PC-3 (cell line): ENCODE measurements at places on chromosomes 6 and 20.
A peak's percentile ranks its signal among the peaks of the same experiment; 100 is the strongest.

DNA sequence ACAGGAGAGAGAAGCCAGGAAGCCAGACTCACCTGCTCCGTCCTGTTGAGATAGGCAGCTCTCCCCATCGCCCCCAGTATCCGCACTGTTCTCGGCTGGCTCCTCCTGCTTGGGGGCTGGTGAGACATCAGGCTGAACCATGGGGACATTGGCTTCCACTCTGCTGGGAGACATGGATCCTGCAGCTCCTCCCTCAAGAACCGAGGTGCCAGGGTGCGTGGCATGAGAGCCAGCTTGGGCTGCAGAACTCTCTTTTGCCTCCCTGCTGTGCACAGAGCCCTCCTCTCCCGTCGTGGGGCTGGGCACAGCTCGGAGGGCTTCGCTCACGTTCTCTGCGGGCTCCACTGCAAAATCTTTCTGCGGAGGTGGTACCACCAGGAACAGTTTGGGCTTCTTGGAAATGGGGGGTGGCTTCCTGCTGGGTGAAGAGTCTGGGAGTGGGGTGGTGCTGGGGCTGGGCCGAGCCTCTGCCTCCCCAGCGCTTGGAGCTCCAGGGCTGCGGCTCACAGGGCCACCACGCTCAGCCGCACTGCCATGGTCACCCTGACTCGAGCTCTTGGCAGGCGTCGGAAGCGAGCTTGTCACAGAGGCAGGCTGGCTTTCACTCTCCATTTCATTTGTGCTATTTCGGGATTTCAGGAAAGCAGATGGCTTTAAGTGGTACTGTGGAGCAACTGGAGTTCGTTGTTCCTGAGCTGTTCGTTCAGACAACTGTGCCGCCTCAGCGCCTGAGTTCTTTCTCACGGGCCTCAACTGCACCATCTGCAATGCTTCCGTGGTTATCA, 26.5 kb downstream of the HEBP2 start:
- no peak for DNase-seq

DNA sequence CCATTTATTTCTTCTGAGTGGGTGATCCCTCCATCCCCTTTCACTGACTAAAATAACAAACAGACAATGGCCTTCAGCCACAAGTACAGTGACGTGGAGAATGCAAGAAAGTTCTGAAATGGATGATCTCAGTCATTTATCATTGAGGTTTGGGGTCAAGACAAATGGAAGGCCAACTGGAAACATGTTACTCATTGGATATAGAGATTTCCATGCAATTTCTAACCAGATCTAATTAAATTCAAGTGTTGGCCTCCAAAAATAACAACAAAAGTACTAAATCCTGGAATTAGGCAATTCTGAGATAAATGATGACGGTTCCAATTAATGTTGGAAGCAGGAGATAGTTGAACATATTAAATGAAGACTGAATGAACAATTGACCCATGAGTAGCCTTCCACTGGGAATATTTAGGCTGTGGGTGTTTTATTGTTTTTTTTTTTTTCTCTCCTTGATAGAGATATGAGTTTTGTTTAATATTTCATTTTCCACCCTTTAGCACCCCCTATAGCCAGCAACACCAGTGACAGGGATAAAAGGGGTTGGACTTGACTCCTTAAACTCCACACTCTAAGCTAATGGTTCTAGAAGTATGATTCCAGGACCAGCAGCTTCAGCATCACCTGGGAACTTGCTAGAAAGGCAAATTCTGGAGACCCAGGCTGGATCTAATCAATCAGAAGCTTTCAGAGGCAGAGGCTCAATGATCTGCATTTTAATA, 112.8 kb downstream of the BCAS1 start:
- DNase-seq, result peak; percentile 55

GRCh38 chr20:49610691-49611538, 43.0 kb upstream of the PTGIS start:
- peak; percentile 93 for DNase-seq

- DNase-seq, result peak; percentile 100
These were observed 154.8 kb downstream of the BCAS1 start for GRCh38 chr20:53915446-53916172.

DNA sequence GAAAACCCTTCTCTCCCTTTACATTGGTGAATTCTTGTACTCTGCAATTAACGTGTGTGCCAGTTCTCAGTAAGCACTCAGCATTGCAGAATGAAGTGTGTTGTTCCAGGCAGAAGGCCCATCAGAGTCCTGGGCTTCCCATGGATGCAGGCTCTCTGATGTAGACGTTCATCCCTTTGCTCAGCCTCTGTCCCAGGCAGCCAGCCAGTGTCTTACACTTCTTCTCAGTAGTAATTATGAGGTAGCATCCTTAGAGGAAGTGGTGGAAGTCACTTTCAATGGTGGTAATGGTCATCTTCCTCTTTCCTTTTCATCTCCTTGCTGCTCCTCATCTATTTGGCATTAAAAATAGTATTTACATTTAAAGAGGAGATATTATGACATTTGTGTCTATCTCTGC, 66.7 kb upstream of the FYN start:
- no peak for DNase-seq

GRCh38 chr20:19817017-19817416, 59.0 kb downstream of the RIN2 start:
- DNase-seq, result peak; percentile 99

GRCh38 chr6:117451671-117452070, 25.9 kb upstream of the ROS1 start:
- no peak for DNase-seq

- no peak for DNase-seq
These were observed 298.8 kb upstream of the FERMT1 start for GRCh38 chr20:6421321-6422248.

GRCh38 chr20:53923566-53924369, 146.6 kb downstream of the BCAS1 start:
- DNase-seq, result no peak

DNA sequence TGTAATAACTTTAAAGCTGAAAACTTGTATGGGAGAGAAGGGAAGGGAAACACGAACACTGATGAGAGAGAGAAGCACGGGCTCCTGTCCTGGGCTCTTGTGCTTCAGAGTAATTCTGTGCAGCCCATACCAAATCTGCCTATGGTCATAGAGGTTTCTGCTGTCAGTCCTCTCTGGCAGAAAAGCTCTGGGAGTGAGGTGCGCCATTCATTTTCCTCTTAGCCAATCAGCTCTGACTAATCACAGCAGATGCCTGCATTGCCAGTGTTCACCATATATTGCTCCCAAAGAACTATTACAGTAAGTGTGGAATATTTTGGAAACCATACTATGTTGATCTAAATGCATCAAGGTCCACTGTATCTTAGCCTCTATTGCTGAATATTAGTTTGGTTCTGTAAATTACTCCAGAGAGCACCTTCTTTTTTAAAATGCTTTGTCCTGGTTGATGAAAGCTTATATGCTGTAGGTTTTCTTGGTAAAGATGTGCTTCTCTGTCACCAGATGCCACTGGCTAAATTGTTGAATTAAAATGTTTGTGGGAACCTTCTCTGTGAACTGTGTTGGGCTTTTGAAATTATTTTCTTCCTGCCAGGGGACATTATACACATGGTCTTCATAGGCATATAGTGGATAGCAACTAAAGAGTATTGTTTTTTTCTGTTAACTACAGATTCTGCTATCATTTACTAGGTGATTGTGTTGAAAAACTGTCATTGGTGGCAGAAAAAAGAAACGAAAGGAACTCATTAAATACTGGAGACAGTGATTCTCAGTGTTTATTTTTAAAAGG, 38.3 kb downstream of the DCBLD1 start:
- no peak for DNase-seq

DNA sequence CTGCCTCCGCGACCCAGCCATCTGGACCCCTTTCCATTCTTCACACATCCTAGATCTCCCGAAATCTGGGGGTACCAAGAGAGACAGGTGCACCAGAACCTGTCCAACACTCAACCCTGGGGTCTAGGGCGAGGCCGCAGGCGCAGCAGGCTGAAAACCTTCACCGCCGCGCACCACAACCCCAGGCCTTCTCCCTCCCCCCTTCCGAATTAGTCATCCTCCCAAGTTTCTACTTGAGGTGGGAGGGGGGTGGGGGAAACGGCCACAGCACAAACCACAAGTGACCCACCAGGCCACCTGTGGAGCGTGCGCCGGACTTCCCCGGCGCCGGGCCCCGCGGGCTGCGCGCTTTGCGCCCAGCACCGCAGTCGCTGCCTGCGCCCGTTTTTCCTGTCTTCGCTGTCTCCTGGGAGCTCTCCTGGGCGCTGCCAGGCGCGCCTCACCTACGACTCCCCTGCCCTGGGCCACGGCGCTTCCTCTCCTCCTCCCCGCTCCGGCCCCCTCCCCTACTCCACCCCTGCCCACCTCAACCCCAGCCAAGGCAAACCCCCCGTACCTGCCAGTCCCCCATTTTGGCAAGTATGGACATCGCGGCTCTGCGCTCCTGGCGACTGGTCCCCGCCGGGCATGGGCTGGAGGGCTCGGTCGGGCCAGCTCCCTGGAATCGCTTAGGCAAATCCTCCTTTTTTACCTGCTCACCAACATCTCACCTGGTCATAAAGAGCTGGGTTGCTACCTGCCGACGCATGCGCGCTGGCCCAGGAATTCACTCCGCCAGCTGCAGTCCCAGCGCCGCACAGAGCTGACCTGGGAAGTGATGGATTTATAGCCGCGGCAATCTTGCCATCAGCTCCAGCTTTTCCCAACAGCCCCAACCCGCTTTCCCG, 4.2 kb upstream of the TFAP2A start:
- peak; percentile 86 for DNase-seq

DNA sequence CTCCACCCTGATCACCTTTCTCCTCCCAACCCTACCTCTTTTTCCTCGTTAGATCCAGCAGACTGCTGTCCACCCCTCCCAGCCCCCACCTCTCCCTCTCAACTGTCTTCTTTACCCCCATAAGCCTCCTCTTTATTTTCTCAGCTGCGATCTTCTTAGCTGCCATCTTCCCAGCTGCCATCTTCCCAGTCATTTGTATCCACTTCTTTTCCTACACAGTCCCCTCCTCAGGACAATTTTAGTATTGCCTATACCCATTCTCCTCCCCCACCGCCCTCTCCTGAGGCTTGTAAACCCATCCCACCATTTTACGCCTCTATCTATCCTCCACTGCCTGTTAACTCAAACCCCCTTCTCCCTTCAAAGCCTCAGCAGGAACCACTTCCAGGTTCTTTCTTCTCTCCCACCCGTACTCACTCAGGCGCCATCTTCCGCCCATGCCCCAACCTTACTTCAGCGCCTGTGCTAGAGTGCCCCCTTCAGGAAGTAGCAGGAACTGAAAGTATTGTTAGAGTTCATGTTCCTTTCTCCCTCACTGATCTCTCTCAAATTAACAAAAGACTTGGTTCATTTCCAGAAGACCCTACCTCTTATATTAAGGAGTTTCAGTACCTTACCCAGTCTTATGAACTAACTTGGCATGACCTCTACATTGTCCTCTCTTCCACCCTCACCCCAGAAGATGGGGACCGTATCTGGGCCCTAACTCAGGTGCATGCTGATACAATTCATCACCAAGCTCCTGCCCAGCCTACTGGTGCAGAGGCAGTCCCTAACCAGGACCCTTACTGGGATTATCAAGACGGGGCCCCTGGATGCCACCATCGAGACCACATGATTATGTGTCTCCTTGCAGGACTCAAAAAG, 236.0 kb downstream of the ADGRG6 start:
- peak; percentile 52 for DNase-seq

DNA sequence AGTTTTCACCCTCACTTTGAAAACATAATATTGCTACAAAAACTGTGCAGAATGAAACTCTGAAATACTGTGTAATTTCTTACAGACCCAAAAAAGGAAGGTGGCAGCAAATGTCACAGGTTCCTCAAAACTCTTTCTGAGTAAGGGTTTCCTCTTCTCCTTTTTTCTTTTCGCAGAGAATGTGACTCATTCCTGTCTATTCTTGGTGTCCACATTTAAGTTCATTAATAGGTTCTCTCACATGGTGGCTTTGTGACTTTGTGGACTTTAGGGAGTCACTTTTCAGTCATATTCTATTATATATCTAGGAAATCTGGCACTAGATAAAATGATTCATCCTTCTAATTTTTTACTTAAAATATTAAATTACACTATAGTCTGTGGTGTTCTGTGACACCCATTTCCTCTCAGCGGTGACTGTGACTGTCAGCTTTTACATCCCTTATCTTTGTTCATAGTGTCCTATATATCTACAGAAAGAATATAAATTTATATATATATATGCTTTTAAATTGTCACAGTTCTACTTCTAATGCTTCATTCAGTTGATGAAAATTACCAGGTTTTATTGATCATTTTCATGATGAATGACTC, 126.8 kb upstream of the HCRTR2 start:
- DNase-seq, result peak; percentile 77

DNA sequence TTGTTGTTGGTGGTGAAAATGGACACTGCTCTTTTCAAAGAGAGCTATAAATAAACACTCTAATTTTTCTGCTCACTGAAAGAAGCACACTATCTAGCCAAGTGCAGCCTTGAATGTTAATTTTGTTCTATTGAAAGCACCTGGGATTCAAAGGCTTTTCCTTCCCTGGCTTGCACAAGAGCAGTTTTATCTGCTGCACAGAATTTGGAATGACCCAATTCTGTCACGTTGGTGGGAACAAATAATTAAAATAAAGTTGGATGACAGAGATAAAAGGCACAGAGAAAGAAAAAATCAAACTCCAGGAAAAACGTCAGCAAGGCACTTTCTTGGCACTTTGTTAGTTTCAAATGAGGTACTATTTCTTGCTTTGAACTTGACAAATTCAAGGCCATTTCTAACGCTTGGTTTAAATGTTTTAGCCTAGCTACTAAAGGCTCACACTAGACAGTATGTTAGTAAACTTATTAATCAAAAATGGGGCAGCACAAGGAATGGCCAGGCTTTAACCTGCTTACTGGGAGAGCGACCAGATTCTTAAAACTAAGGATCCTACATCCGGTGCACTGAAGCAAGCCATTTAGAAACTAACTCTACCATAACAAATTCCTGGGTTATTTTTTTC, 145.5 kb upstream of the ARG1 start:
- DNase-seq, result no peak

GRCh38 chr20:19249106-19249879, 36.9 kb downstream of the SLC24A3 start:
- DNase-seq, result peak; percentile 45

- peak; percentile 2 for DNase-seq
These were observed 129.5 kb upstream of the HDAC2 start for GRCh38 chr6:114100215-114100994.

- peak; percentile 25 for DNase-seq
These were observed 553.7 kb downstream of the CD109 start for GRCh38 chr6:74249658-74250057.

- DNase-seq, result no peak
These were observed 16.3 kb upstream of the PDE10A start for GRCh38 chr6:165679326-165679725.
